KBM-7 (cell line): ENCODE measurements at places on chromosomes 12 and 14.
A peak's percentile ranks its signal among the peaks of the same experiment; 100 is the strongest.

DNA sequence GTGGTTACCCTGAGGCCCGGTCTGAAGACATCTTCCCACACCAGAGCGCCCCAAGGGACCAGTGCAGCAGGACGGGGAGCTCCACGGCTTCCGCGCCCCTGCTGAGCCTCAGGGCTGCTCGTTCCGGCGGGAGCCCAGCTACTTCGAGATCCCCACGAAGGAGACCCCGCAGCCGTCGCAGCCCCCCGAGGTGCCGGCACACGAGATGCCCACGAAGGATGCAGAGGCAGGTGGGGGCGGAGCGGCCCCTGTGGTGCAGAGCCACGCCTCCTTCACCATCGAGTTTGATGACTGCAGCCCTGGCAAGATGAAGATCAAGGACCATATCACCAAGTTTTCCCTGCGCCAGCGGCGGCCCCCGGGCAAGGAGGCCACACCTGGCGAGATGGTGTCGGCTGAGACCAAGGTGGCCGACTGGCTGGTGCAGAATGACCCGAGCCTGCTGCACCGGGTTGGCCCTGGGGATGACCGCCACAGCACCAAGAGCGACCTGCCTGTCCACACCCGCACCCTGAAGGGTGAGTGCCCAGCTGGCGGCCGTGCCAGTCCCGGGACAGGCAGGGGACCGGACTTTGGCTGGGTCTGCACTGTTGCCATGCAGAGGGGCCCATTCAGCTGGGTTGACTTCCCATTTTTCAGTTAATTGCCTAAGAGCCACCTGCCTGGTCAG lies 18.1 kb downstream of the CEP170B start:
- no peak for DNase-seq

- no peak for DNase-seq
Observed at GRCh38 chr14:67917006-67917405, 97.4 kb downstream of the RAD51B start.

DNA sequence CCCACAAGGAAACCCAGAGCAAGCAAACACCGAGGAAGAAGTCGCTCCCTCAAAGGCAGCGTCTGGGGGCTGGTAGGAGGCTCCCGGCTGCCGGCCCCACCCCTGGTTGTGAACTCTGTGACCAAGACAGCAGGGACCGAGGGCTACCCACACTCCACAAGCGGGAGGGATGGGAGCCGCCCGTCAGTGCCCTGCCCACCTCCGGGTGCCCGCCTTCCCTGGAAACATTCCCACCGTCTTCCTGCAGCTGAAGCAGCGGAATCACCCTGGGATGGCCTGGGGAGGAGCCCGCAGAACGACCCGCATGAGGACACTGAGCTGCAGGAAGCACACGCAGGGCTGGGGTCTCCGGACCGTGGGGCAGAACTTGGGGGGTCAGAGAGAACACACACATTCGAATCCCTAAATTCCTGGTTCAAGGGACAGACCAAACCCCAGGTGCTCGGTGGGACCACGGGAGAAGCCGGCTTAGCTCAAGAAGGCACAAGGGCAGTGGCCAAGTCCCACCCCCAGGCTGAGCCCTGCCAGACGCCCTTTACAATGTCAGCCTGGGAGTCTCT lies 33.5 kb upstream of the C14orf180 start:
- DNase-seq, result no peak

DNA sequence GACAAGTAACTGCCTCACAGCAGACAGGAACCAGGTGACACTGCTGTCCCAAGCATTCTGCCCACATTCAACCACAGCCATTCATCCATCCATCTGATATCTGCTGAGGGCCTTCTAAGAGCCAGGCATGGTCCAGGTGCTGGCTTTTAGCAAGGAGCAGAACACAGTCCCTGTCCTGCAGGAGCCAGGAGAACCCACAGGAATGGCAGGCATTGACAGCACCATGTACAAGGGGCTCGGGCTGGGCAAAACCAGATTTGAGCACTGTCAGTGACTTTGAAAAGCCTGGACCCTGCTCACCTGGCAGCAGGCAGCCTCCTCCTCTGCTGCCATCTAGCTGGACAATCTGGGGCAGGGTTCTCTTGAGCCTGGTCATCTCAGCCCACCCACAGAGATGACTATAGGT lies 137.0 kb downstream of the ZFP36L1 start:
- no peak for DNase-seq

GRCh38 chr12:53325511-53326061 lies 4.2 kb upstream of the AAAS start:
- DNase-seq, result no peak

DNA sequence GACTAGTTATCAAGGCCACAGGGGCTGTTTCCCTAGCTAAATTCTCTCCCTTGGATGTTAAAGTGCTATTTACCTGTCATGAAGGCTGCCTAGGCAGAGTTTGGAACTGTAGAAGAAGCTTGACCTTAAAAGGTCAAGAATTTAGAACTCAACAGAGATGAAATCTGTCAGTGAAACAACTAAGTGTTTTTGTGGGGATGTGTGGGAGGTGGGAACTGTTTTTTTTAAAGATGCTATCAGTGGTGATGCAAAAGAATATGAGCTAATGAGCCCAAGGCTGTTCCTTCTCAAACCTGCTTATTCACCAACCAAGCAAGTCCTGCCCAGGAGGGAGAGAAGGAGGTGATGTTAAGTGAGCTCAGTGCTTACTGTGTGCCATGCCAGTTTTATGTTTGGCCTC lies 40.8 kb upstream of the POC1B start:
- DNase-seq, result no peak

DNA sequence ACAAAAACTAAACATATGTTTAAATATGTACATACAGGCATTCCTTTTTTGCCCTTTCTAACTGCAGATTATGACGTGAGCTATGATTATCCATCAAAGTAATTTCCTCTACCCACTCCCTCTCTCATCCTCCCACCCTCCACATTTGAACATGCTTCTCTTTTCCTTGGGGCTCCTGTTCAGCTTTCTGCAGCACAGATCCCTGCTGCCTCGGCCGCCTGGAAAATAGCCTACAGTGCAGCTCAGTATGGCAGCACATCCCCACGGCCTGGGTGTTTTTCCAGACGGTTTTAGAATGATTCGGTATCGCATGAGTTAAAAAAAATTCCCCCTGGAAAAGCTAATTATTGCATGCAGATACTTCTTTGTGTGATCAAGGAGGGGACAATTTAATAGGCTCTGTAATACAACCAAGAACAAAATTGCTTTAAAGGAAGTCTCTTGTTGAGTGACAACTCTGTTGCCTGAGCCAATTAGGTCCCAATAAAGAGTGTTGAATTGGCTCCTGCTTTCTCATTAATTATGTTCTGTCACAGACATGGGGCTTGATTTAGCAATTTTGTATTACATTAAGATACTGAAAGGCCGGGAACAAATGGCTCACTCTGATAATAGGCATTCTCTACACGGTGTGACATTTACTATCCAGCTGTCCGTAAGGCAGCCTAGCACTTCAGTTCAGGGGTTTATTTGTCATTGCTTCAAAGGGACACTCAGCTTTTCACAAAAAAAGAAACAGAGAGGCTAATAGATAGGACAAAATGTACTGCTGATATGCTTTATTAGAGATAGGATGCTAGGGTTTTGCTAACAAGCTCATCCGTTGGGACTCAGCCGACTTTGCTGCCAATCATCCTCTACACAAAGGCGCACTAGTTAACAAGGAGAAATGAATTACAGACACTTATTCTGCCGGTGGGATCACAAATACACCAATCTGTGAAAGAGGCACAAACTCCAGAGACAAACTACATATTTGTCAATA lies 285.8 kb upstream of the G2E3 start:
- no peak for DNase-seq

DNA sequence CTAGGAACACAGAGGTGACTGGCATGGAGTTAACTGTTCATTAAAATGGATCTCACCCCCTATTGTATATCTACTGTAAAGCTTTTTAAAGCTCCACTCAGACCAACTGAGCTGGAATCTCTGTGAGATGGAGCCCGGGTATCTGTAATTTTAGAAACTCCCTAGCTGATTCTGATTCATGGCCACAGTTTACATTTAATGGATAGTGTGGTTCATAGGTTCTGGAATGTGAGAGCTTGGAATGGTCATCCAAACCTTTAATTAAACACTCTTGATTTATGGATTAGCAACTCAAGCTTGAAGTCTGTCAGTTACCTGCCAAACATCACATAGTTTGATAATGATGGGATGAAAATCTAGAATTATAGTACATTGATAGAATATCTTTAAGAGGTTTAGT lies 183.8 kb downstream of the SLC25A21 start:
- no peak for DNase-seq

- peak; percentile 84 for DNase-seq
Observed at GRCh38 chr12:93569656-93570551, 2.6 kb upstream of the SOCS2 start.

GRCh38 chr12:68477906-68478305 lies 132.8 kb upstream of the RAP1B start:
- no peak for DNase-seq

DNA sequence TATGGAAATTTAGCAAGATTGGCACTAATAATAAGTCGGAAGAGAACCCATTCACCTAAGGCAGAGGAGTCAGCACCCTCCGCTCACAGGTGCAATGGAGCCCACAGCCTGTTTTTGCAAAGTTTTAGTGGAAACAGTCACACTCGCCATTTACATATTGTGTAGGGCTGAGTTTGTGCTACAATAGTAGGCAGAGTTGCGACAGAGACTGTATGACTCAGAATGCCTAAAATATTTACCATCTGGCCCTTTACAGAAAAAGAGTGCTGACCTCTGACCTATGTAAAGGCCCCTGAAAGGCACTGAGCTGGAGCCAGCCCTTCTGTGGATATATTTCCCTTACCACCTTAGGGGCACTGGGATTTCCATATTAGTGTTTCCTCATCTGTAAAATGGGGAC lies 79.0 kb downstream of the PRIMA1 start:
- no peak for DNase-seq

- DNase-seq, result no peak
Observed at GRCh38 chr12:45125997-45126396, 75.1 kb upstream of the DBX2 start.

- DNase-seq, result peak; percentile 11
Observed at GRCh38 chr12:20188930-20189653, 179.2 kb upstream of the PDE3A start.

GRCh38 chr12:130371296-130371695 lies 33.6 kb downstream of the PIWIL1 start:
- no peak for DNase-seq

DNA sequence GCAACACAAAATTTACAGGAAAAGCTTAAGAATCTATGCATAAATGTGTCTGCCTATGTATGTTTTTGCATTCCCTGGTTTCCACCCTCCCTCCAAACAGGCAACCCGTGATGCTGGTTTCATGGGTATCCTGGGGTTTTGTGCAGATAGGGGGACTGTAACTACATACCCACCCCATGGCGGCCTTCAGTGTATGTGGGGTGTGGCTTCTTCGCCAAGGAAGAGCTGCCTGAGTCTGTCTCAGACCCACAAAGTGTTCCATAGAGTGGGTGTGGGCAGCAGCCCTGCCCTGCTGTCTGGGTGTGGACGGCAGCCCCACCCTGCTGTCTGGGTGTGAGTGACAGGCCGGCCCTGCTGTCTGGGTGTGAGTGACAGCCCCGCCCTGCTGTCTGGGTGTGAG lies 174.8 kb downstream of the ADGRD1 start:
- no peak for DNase-seq

DNA sequence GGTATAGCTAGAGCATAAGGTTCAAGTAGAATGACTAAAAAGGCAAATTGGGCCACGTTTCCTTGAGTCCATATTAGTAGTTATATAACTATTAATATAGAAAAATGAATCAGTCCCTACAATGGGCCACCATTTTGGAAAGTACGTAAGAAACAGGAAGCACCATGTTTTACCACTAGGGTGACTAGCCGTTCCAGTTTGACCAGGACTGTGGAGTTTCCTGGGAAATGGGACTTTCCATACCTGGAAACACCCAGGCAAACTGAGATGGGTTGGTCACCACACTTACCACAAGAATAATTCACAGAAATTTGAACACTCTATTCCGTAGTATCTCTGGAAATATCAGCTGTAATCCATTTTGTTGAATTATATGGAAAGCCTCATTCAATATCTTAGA lies 2.1 kb upstream of the MAGOHB start:
- no peak for DNase-seq

DNA sequence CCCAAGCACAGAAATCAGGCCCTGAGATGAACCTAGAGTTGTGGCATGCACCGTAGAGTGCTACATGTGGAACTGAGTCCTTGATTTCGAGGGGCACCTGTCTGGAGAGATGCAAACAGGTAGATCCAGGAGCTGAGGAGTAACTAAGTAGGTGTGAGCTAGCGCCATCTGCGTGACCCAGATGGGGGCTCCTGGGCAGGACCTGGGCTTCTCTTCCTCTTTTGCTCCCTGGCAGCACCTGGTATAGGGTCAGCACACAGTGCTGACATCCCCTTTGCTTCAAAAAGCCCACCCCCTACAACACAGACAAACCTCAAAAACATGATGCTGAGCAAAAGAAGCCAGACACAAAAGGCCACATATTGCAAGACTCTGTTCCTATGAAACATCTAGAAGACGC lies 65.8 kb downstream of the PITPNM2 start:
- DNase-seq, result no peak

GRCh38 chr14:76396714-76397187 lies 20.8 kb downstream of the ESRRB start:
- DNase-seq, result no peak

DNA sequence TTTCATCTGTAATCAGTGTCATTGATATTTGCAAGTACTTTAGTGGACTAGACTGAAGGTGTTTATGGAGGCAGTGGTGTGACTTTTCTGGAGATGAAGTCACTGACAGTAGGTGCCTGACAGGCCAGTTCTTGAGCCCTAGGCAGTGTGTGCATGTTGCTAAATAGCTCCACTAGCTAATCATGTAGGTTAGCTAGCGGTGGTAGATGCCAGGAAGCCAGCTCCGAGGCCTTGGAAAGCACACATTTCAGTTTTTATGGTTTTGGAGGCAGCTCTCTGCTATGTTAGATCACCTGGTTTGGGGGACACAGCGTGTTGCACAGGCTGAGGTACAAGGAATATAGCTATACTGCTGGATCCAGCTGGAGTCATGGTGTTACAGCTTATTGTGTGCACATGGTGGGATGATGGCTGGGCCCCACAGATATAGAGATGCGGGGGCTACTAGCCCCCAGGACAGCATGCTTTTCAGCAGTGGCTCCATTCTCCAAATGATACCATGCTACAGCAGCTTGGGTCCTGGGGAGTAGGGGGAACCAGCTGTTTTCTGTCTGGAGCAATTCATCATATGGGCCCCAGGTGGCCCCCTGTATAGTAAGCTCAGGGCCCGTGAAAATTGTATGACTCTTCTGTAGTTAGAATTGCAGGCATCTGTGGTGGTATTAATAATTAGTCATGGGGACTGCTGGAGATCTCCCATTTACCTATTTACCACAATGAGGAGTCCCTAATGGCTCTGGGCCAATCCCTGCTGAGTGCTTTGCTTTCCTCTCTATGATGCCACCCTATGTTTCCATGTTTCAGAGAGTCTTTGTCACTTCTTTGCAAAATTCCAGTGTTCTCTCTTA lies 367.2 kb upstream of the LMO3 start:
- DNase-seq, result no peak

GRCh38 chr14:37114559-37114958 lies 57.8 kb downstream of the SLC25A21 start:
- no peak for DNase-seq

DNA sequence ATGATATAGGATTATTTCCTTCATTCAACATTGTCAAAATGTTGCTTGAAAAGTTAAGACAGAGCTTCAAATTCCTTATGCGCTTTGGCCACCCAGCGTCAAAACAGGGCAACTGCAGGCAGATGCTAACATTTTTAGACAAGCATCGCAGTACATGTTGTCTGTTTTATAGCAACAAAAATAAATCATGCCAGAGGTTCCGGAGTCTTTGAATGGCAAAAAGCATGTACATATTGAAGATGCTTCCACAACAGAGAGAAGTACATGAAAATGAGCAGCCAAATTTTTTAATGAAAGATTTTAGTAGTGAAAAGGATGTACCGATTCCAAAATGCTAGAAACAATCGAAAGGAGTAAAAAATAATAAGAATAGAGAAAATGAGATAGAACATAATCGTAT lies 49.8 kb upstream of the USP15 start:
- peak; percentile 57 for DNase-seq
